Stimulated activated naive CD4-positive, alpha-beta T cell (primary cell): ENCODE measurements at places on chromosomes 4 and X.
A peak's percentile ranks its signal among the peaks of the same experiment; 100 is the strongest.

- DNase-seq, result no peak
Observed at GRCh38 chr4:156330436-156331031, 376.9 kb upstream of the CTSO start.

DNA sequence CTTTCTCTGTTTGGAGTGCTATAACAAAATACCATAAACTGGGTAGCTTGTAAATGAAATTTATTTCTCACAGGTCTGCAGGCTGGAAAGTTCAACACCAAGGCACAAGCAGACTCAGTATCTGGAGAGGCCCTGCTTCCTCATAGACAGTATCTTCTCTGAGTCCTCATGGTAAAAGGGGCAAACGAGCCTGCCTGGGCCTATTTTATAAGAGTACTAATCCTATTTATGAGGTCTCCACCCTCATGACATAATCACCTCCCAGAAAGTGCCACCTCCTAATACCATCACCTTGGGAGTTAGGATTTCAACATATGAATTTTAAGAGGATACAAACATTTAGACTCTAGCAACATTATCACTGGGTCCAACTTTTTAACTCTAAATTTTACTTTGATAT is 200.3 kb downstream of the STPG2 start:
- DNase-seq, result no peak

DNA sequence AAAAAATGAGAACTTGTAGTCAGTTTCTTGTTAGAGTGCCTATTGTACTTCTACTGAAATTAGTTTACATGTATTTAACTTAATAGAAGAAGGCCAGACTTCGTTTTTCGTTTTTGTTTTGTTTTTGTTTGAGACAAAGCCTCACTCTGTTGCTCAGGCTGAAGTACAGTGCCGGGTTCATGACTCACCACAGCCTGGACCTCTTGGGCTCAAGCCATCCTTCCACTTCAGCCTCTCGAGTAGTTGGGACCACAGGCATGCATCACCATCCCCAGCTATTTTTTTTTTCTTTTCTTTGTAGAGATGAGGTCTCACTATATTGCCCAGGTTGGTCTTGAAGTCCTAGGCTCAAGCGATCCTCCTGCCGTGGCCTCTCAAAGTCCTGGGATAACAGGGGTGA is 793.9 kb downstream of the ADGRL3 start:
- DNase-seq, result no peak

DNA sequence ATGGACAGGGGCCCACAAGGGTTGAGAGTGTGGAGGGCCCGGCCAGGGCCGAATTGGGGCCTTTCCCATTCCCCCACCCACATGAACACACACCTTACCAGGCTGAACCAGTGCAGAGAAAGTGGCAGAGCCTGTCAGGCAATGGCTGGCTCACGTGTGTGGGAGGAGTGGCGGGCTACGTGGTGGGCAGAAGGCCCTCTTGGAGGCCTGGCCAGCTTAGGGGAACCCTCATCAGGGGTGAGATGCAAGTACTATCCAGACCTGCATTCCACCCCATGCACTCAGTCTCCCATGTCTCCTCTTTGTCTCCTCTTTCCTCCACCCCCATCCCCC is 965 bp downstream of the TCEAL4 start:
- peak; percentile 16 for DNase-seq

DNA sequence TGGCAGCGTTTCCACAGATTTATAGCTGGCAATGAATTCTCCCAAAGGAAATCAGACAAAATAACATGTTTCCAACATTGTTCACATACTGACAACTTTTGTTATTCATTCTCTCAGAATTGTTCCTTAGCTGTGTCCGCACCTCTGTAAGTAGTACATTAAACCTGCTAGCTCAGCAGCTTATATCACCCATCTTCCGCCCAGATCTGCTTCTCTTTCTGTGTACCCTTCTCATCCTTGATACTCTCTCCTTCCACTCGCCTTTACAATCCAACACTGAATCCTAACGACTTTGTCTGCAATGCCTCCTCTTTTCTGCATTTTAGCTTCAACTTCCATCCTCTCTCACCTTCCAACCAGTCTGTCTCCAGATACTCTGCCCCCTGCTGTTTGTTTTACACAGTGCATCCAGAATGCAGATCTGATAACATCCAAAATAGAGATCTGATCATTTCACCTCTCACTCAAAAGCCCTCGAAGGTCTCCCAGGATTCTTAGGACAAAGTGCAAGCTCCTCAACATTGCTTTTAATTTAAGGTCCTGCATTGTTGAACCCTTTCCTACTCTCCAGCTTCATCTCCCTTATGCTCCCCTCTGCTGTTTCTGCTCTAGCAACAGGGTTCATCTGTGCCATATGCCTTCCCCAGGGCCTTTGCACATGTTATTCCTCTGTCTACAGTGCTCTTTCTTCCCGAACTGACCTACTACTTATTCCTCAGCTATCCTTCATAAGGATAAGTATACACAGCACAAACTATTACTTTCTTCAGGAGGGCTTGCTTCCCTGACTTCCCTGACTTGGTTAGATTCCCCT is 67.3 kb upstream of the VBP1 start:
- DNase-seq, result peak; percentile 6

DNA sequence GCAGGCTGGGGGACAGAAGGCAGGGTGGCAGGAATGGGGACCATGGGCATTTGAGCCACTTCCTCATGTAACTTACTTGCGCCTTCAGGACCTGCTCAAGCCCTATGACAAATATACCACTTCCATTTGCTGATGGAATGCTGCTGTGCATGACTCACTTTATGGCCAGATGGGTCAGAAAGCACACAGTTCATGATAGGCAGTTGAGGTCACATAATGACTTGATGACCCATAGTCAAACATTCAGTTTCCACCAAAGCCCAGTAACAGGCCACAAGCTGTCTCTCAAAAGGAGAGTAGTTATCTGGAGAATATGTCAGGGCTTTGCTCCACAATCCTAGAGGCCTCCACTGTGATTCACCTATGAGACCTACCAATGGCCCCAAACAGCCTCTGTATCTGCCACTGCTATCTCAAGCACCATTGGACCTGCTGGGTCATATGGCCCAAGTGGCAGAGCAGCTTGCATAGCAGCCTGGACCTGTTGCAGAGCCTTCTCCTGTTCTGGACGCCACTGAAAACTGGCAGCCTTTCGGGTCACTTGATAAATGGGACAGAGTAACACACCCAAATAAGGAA is 5.3 kb upstream of the PAPSS1 start:
- no peak for DNase-seq

GRCh38 chr4:108034565-108034964 is 44.9 kb downstream of the HADH start:
- no peak for DNase-seq

- no peak for DNase-seq
Observed at GRCh38 chr4:106809076-106809475, 227.0 kb downstream of the DKK2 start.

GRCh38 chr4:5277079-5277478 is 225.8 kb downstream of the STK32B start:
- no peak for DNase-seq

GRCh38 chr4:138291431-138291830 is 49.3 kb upstream of the SLC7A11 start:
- no peak for DNase-seq

DNA sequence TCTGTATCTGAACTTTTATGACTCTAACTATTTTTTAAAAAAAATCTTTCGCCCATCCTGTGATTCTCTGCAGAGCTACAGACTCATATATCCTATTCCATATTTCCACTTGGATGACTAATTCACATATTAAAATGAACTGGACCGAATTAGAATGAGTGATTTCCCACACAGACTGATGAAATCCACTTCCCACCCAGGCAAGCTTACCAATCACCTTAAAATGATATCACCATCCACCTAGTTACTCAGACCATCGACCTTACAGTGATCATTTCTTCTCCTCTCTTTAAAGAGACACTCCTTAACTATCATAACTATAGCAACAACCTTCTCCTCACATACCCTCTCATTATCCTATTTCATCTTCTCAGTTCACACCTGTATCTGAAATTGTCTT is 34.1 kb upstream of the GUCY1B1 start:
- no peak for DNase-seq

- no peak for DNase-seq
Observed at GRCh38 chr4:19224820-19225219, 1026.9 kb upstream of the SLIT2 start.

DNA sequence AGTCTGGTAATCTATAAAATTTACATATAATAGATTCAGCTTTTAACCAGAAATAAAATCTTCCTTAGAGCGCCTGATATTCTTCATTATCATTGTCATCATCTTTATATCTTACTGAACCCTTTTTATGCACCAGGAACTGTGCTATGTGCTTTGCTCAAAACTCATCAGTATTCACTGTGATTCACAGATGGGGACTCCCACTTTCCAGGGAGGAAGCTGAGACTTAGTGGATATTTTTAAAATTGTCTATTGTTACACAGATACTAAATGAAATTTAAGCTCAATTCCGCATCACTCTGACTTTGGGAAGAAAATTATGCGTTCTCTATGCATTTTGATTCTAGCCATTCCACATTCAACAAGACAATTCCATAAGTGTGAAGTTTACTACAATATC is 34.8 kb upstream of the SULT1E1 start:
- no peak for DNase-seq
